ENCODE measurements at places on chromosomes 7 and 10.

DNA sequence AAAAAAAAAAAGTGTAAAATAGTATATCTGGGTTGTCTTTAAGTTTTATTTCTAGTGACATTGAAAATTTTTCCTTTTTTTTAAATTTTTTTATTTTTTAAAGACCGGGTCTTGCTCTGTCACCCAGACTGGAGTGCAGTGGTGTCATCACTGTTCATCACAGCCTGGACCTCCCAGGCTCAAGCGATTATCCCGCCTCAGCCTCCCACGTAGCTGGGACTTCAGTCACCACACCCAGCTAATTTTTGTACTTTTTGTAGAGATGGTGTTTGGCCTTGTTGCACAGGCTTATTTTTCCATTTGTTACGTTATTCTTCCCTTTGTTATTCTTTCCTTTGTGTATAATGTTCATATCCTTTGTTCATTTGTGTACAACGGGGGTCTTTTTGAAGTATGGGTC lies 30.1 kb downstream of the TSPAN14 start:
- DNase-seq, result no peak

DNA sequence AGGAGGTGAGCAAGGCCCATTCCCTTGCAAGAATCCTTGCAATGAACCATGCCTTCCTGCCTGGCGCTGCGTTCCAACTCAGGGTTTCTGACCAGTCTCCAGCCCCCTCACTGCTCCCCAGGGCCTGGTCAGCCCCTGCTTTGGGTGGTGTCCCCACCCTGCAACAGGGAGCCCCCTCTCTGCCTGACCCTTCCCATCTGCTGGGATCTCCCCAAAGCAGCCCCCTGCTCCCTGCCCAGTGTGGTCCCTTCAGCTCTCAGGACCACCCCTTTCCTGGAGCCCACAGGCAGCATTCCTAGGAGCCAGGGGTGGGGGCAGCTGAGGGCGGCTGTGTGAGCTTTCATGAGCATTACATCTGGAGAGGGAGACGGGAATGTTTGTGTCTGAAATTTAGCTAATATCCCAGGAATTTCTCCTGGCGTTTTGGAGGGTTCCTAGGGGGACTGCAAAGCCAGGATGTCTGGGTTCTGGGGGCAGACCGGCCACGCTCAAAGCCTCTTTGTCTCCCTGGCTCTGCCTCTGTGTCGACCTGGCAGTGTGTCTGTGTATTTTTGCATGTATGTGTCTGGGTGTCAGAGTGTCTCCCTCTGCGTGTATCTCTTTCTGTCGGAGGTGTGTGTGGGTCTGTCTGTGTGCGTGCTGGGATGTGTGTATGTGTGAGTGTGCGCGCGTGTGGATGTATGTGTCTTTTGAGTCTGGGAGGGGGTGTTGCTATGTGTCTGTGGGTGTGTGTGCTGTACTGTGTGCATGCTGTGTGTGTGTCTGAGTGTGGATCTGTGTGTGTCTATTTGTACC lies 300.5 kb upstream of the ZMIZ1 start:
- DNase-seq, result no peak

- no peak for DNase-seq
Observed at GRCh38 chr7:79398138-79398749, 55.2 kb downstream of the MAGI2 start.

- peak; percentile 3 for DNase-seq
Observed at GRCh38 chr7:111486472-111487142, 75.7 kb downstream of the IMMP2L start.

GRCh38 chr10:128869101-128869749 lies 597.8 kb upstream of the MGMT start:
- DNase-seq, result no peak

DNA sequence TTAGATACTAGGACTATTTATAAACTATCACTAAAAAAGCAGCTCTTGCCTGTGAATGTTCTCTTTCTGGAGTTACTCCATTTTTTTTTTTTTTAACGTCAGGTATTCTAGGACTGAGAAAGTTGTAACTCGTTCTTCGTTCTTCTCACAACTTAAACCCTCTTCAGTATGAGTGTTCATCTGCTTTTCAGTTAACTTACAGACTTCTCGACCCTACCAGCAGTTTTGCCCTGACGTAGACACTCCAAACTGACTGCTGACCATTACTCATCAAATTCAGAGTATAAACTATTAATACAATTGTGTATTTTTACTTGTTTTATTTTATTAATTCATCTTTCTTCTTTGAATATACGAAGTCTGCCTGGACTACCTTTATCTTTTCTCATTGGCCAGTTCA lies 353.1 kb downstream of the GPR37 start:
- DNase-seq, result no peak

DNA sequence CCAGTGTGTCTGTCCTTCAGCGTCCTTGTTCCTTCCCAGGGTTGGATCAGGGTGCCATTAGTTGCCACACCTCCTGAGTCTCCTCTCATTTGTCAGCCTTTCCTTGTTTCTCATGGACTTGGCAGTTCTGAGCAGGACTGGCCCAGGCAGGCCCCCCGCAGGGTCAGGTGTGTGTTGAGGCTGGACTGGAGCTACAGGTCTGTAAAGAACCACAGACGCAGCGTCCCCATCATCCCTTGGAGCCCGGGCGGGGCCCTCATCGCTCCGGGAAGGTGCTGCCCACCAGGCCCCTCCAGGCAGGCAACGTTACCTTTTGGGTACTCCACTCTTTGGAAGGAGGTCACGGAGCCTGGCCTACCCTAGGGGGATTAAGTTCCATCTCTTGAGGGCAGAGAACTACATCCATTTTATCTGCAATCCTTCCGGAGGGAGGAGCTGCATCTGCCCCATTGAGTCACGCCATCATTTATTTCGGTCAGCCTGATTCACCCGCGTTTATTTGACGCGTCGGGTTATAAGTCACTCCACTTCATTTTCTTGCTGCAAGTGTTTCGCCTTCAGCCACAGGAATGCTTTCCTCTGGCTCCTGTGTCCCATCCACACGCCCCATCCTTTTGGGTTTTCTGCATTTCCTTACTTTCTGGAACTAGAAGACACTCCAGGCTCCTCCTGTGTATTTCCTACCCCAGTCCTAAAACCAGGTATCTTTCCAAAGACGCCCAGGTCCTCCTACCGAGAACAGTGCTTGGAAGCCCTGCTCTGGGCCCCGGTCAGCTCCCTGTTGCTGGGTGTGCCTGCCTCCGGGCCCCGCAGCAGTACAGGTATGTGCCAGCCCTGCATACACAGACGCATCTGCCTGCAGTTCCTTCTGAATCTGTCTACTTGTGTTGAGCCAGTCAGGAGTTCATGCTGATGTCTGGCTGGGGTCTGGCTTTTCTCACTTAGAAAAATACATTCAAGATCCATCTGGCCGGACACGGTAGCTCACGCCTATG lies 141.9 kb downstream of the MAD1L1 start:
- no peak for DNase-seq

- DNase-seq, result no peak
Observed at GRCh38 chr10:13891128-13892000, 304.6 kb downstream of the PRPF18 start.

DNA sequence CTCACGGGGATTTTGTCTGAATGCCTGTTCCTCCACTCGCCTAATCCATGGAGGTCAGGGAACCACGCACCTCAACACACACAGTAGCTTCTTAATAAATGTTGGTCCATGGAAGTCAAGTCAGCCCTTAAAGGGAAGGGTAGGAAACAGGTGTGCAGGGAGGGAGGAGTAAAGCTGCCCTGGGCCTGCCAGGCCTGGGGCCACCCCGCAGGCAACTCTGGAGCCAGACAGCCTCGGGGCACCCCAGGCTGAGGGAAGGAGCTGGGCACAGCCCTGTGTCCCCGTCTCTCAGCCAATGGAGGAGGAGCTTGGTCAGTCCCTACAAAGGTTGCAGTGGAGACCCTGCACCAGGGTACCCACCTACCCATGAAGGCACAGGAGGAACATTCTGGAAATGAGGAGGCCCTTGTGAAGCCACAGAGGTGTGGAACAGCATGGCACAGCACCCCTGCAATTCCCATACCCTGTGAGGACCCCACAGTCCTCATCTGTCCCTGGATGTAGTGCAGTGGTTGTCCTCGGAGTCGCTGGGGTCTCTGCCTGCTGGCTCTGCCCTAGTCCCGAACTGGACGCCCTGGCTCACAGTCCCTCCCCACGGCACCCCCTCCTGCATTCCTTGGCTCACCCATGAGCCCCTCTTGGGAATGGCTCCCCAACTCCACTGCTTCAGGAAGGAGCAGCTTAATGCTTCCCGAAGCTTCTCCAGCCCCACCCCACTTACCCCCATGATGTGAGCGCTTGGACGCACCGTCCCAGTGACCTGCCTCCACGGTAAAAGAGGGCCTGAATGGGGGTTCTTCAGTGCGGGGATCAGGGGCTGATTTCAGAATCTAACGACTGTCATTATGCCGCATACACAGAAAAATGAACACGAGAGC lies 79.2 kb upstream of the INSIG1 start:
- no peak for DNase-seq

- no peak for DNase-seq
Observed at GRCh38 chr10:31479752-31480151, 160.7 kb downstream of the ZEB1 start.

DNA sequence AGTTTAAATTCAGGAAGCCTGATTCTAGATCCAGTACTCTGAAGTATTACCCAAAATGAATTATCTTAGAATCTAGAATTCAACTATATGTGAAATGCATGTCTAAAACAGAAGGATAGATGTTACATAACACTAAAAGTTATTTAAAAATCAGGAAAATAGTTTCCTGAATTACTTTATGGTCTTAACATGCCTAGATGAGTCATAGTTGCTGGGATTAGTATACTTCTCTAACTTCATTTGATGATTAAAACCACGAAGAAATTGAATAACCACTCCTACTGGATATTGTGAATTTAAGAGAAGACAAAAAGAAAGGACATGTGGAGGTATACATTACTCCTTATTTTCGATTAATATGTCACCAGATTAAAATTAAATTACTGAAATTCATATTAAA lies 65.5 kb downstream of the ATAD1 start:
- DNase-seq, result no peak

DNA sequence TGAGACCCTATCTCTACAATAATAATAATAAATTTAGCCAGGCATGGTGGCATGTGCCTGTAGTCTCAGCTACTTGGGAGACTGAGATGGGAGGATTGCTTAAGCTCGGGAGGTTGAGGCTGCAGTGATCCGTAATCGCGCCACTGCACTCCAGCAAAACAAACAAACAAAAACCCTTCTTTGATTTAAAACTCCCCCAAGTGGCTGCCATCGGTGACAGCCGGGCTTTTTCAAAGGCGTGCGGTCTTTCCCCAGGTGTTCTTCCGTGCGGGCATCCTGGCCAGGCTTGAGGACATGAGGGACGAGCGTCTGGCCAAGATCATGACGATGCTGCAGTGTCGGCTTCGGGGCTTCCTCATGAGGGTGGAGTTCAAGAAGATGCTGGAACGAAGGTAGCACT lies 1.9 kb upstream of the MYH16 start:
- DNase-seq, result no peak

GRCh38 chr7:116273283-116273917 lies 63.1 kb downstream of the TES start:
- no peak for DNase-seq

DNA sequence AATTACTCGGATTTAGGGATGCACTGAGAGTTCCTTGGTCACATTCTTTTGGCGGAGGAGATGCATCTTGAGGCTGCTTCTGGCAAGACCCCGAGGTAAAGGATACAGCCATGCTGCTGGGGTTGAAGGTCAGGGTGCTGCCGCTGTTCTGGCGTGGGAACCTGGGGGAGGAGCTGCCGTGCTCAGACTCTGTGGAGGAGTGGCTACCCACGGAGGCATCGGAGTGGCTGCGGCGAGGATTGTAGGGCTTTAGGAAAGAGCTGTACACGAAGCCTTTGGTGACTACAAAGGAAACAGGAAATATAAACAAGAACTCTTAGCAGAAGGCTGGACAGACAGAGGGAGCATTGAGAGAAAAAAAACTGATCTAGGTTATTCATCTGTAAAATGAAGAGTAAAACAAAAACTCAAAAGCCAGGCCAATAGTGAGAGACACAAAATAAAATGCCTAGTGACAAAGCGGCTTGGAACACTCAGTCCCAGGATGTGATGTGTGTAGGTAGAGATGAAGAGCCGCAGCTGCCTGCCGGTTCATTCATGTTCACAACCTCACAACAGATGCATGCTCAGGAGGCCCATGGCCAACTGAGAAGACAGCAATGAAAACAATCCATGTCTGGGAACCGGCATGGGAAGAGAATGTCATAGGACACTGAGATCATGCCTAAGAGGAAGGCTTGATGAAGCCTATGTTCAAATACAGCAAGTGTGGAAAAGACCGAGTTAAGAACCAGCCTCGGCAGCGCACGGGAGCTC lies 97.8 kb downstream of the ABCC2 start:
- DNase-seq, result no peak

DNA sequence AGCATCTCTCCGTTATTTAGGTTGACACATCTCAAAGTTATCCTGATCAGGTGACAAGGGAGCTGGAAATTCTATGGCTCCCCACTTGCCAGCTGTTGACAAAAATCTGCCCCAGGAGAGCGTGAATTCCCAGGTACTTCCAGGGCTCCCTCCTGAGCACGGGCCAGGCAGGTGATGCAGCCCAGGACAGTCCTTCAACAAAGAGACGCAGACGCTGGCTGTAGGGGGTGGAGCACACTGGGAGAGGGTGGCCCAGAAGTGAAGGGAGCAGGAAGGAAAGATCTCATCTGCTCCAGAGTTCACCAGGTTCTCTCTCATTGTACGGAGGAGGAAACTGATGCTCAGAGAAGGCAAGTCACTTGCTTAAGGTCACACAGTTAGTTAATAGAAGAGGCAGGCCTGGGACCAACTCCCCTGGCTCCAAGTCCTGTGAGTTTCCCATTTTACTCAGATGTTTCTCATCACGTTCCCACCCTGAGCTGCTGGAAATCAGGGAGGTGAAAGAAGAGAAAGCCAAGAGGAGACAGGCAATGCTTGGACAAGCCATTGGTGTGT lies 41.0 kb upstream of the CHST3 start:
- no peak for DNase-seq

DNA sequence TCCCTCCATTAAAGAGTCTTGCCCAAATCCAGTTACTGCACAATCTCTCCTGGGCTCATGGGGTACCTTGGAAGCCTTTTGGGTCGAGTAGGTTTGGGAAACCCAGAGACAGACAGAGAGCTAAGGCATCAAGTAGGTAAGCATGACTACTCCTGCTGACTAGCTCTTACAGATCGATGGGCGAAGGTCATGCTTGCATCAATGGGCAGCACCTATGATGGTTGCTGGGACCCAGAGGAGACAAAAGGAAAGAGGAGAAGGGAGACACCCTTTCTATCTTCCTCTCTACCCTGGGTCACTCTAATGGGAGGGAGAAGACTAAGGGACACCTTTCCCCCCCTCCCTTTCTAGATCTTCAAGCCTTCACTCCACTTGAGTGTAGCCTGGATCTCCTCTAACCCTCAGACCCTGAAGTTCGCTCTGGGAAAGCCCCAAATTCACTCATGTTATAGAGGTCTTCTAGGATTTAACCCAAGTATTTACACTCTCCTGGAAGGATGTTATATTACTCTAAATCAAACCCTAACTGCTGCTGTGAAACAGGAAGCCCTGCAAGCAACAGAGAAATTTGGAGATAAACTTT lies 31.6 kb upstream of the ZNF746 start:
- DNase-seq, result no peak

DNA sequence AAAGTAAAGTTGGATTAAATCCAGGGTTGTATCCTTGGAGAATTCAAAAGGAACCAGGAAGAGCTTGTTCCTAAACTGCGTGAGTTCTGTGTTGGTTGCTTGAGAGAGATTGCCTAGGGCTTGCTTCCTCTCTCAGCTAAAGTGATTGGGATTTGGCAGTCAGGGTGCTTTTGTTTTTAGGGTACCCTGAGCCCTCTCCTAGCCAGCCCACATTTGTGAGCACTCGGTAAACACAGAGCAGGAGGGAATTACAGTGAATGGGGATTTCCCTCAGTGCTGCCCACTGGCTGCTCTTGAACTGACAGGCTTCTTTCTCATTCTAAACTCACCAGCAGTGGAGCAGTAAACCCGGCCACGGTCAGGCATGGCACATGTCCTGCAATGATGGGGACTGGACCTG lies 146.9 kb downstream of the TPST1 start:
- DNase-seq, result no peak

All from GM19239 (cell line).